Naive thymus-derived CD8-positive, alpha-beta T cell (primary cell): ENCODE measurements at places on chromosomes 12 and 14.

DNA sequence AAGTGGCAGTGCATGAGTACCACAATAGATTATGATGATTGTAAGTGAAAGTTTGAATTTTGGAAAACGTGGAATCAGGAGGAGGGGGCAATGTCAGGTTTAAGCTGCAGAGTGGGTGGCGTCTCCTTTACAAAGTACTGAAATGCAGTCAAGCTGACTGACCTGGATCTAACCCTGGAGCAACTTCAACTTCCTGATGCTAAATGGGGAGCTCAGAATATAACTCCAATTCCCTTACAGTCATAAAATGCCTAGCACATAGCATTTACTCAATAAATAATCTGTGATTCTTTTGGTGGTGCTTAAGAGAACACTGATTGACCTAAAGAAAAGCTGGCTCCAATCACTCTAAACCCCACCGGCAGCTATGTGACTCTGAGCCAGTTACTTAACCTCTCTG, 38.5 kb downstream of the CCDC60 start:
- H3K27me3 ChIP-seq: peaks cover 14% of the 10 kb centered on the region
- DNase-seq: no peak
- no peaks in the 10 kb centered on the region for H3K4me1 ChIP-seq

- H3K36me3 ChIP-seq: no peaks in the 10 kb centered on the region
- no peak for DNase-seq
- peaks cover 18% of the 10 kb centered on the region for H3K4me1 ChIP-seq
- H3K27ac ChIP-seq: no peak overlapping the region
- H3K27me3 ChIP-seq: no peaks in the 10 kb centered on the region
These were observed 5.1 kb downstream of the PCK2 start for GRCh38 chr14:24098927-24099813.

DNA sequence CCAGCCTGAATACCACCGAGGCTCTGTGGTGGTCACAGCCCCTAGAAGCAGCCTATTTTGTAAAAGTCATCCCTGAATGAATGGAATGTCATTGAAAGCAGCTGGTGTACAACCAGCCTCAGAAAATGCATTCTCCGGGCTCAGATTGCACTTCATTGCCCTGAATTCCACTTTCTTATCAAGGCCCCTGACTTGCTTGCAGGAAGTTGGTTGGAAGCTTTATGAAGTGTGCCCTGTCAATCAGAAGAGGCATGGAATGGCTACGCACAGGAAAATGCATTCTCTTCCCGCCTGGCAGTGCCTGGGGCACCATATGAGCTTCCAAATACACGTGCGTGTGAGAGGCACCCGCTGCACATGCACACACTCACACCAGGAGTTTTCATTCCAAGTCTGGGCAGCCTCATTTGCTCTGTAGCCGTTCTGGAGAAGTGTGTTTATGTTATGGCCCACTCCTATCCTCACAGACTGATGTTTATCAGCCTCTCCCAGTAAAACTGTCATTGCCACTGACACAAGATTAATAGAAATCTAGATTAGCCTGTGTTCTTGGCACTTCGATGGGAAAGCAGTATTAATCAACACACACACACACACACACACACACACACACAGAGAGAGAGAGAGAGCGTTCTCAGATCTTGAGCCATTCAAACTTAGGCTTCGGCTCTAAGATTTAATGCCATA, 63.9 kb downstream of the NUAK1 start:
- H3K4me3 ChIP-seq: no peak overlapping the region
- H3K27ac ChIP-seq: no peak overlapping the region
- no peak for DNase-seq
- H3K4me1 ChIP-seq: no peaks in the 10 kb centered on the region
- H3K36me3 ChIP-seq: no peaks in the 10 kb centered on the region

DNA sequence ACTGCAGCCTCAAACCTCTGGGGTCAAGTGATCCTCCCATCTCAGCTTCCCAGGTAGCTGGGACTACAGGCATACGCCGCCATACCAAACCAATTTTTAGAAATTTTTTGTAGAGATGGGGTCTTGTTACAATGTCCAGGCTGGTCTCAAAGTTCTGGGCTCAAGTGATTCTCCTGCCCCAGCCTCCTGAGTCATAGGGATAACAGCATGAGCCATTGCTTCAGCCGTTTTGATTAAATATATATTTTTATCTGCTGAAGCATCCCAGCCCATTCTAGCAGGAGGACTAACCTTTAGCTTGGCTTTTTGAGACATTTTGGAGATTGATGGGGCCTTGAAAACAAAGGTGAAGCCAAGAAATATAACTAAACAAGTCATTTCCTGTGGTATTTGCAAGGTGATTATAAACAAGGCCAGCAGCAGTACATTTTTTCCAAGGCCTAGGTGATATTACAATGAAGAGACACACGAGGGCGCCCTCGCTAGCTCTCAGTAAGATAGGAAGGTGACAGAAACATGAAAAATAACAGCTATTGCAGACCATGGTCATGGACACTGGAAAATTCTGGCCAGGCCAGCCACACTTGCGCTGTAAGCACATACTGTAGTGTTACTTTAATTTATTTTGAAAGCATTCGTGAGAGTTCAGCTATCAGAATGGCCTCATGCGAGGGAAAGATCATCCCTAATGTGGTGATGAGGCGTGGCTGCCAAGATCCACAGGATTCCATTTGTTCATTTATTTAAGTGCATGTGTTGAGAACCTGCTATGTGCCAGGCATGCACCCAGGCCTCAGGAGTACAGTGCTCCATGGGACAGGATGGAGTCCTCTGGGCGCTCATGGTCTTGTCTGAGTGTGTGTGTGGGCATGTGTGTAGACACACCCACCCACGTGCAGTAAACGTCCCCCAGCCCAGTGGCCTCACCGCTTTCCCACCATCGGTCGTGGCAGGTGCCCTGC, 63.5 kb downstream of the DGLUCY start:
- H3K4me1 ChIP-seq: peaks cover 14% of the 10 kb centered on the region
- no peaks in the 10 kb centered on the region for H3K36me3 ChIP-seq
- DNase-seq: peak; percentile 74
- H3K27ac ChIP-seq: peak overlapping the region; percentile 72

DNA sequence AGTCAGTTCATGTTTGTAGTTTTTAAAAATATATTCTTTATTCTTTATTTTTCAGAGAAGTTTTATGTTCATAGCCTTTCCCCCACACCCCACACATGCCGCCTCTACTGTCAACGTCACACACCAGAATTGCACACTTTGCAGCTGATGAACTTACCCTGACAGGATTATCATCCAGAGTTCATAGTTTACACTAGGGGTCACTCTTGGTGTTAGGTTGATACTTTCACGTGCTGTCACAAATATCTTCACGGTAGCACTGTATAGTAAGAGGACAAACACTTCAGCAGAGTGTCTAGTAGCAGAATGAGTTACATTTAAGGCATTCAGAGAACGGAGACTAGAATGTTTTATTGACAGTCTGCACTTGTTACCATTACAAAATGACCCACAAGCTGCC, 5.1 kb downstream of the DPPA3 start:
- no peak overlapping the region for H3K4me3 ChIP-seq
- no peak for DNase-seq
- H3K36me3 ChIP-seq: no peaks in the 10 kb centered on the region

GRCh38 chr12:6337958-6338433, 3.9 kb downstream of the TNFRSF1A start:
- H3K4me1 ChIP-seq: peaks cover 51% of the 10 kb centered on the region
- DNase-seq: no peak
- no peak overlapping the region for H3K4me3 ChIP-seq
- H3K27ac ChIP-seq: no peak overlapping the region

DNA sequence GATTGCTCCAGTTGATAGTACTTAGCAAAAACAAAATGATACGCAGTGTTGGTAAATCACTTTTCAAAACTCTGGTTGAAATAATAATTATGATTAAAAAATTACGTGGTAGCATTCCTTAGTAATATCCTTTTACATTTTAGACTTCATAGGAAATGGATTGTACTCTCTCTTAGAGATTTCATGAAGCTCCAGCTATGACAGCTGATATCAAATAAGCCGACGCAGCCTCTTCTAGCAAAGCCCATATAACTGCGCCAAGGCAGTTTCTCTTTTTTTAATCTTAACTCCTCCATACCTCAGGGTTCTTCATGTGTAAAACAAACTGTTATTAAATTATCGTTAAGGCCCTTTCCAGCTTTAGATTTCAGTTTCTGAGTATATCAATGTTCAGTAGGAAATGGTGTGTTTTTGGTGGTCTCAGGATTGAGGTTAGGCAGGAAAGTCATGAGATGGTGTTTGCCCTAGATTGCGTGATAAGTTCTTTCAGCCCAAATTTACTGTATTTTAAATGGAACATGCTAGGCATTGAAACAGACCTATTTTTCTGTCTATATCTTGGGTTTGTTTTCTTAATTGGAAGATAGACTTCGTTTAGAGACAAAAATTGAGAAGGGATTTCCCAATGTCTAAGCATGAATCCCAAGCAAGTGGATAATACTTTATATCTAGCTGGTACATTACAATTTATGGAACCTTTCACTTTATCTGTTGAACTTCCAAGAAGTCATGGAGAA, 902 bp upstream of the CFL2 start:
- H3K36me3 ChIP-seq: no peaks in the 10 kb centered on the region
- H3K4me3 ChIP-seq: peak overlapping the region; percentile 63
- H3K27ac ChIP-seq: peak overlapping the region; percentile 81
- no peaks in the 10 kb centered on the region for H3K27me3 ChIP-seq
- peaks cover 6% of the 10 kb centered on the region for H3K4me1 ChIP-seq

- H3K4me1 ChIP-seq: peaks cover 14% of the 10 kb centered on the region
- peaks cover 5% of the 10 kb centered on the region for H3K36me3 ChIP-seq
- H3K4me3 ChIP-seq: no peak overlapping the region
- H3K27me3 ChIP-seq: peaks cover 40% of the 10 kb centered on the region
These were observed 73.8 kb upstream of the BDKRB2 start for GRCh38 chr14:96130854-96131253.

GRCh38 chr14:21168055-21168454, 12.2 kb upstream of the OR5AU1 start:
- H3K4me1 ChIP-seq: no peaks in the 10 kb centered on the region
- DNase-seq: no peak
- H3K27ac ChIP-seq: no peak overlapping the region
- peaks cover 6% of the 10 kb centered on the region for H3K36me3 ChIP-seq
- no peak overlapping the region for H3K4me3 ChIP-seq
- H3K27me3 ChIP-seq: peaks cover 8% of the 10 kb centered on the region

DNA sequence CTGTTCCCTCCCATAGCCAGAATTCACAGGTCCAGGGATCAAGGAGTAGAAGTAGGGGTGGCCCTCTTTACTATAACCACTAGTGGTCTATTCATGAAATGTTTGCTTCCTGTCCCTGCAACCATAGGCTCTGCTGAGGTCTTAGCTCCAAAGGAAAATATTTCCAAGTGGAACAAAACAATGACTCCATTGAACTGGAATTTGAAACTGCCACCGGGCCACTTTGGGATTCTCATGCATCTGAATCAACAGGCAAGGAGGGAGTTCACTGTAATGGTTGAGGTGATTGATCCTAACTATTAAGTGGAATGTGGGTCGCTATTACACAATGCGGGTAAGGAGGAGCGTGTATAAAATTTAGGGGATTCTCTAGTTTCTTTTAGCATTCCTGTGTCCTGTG, 197.0 kb downstream of the ETNK1 start:
- no peaks in the 10 kb centered on the region for H3K4me1 ChIP-seq
- no peaks in the 10 kb centered on the region for H3K36me3 ChIP-seq
- no peak for DNase-seq
- H3K27me3 ChIP-seq: peaks cover under 1% of the 10 kb centered on the region
- no peak overlapping the region for H3K27ac ChIP-seq

DNA sequence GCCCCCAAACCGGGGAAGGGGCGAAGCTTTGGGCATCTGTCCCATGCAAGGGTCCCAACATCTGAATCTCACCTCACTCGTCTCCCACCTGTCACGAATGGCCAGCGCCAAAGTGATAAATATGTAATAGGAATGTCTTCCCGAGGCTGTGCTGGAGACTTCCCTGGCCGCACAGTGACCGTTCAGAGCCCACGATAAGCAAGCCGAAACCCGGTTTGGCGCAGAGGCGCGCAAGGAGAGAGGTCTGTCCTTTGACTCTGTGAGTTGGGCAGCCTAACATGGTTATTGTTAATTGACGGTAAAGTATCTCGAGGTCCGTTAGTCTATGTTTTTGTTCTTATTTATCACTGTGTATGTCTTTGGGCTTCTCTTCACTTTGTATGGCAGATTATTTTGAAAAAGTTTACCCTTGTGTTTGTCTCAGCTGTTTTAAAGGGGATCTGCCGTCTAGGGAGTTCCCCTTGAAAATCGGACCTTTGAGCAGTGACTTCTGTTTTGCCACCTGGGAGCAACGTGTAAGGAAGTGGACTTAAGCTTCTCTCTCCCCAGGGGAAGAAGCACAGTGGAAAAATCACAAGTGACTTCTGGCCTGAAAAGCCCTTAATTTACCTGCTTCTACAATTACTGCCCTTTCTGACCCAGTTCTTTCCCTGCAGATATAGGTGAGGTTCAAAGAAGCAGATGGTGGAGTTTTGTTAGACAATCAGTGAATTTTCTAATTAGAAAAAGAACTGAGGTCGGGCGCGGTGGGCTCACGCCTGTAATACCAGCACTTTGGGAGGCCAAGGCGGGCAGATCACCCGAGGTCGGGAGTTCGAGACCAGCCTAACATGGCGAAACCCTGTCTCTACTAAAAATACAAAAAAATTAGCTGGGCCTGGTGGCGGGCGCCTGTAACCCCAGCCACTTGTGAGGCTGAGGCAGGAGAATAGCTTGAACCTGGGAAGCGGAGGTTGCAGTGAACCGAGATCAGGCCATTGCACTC, 1.1 kb upstream of the TM9SF1 start:
- no peak for DNase-seq
- peak overlapping the region; percentile 98 for H3K27ac ChIP-seq
- peaks cover 63% of the 10 kb centered on the region for H3K4me1 ChIP-seq
- H3K4me3 ChIP-seq: peak overlapping the region; percentile 94
- no peaks in the 10 kb centered on the region for H3K27me3 ChIP-seq

GRCh38 chr14:68668028-68668427, 124.8 kb downstream of the ZFP36L1 start:
- no peaks in the 10 kb centered on the region for H3K36me3 ChIP-seq
- DNase-seq: no peak
- H3K27me3 ChIP-seq: no peaks in the 10 kb centered on the region
- no peak overlapping the region for H3K27ac ChIP-seq
- no peak overlapping the region for H3K4me3 ChIP-seq
- H3K4me1 ChIP-seq: peaks cover 28% of the 10 kb centered on the region

DNA sequence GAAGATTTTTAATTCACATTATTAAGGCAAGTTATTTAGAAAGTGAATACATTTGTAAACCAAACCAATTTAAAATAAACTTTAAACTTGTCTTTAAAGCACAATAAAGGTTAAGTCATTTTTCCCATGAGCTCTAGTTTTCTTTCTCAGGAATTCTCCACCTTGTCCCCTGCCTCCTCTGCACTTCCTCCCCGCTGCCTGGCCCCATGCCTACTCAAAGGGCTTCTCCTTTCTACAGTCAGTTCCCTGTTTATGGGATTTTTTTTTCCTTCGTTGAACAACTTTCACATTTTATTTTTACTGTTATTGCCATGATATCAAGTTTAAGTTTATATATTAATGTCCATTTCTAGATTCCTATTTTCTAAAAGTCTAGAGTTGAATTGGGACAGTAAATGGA, 223.0 kb downstream of the SLC25A21 start:
- H3K4me1 ChIP-seq: no peaks in the 10 kb centered on the region
- peaks cover 2% of the 10 kb centered on the region for H3K27me3 ChIP-seq
- DNase-seq: no peak
- H3K27ac ChIP-seq: no peak overlapping the region
- no peak overlapping the region for H3K4me3 ChIP-seq
- no peaks in the 10 kb centered on the region for H3K36me3 ChIP-seq

GRCh38 chr12:115260762-115261675, 577.0 kb upstream of the TBX3 start:
- no peak for DNase-seq
- H3K27me3 ChIP-seq: no peaks in the 10 kb centered on the region
- H3K36me3 ChIP-seq: no peaks in the 10 kb centered on the region

- peaks cover 7% of the 10 kb centered on the region for H3K4me1 ChIP-seq
- DNase-seq: no peak
- H3K36me3 ChIP-seq: no peaks in the 10 kb centered on the region
- no peak overlapping the region for H3K4me3 ChIP-seq
- H3K27ac ChIP-seq: no peak overlapping the region
These were observed 50.3 kb downstream of the DAO start for GRCh38 chr12:108930155-108930554.
